ENCODE measurements at places on chromosomes 5 and 9.

DNA sequence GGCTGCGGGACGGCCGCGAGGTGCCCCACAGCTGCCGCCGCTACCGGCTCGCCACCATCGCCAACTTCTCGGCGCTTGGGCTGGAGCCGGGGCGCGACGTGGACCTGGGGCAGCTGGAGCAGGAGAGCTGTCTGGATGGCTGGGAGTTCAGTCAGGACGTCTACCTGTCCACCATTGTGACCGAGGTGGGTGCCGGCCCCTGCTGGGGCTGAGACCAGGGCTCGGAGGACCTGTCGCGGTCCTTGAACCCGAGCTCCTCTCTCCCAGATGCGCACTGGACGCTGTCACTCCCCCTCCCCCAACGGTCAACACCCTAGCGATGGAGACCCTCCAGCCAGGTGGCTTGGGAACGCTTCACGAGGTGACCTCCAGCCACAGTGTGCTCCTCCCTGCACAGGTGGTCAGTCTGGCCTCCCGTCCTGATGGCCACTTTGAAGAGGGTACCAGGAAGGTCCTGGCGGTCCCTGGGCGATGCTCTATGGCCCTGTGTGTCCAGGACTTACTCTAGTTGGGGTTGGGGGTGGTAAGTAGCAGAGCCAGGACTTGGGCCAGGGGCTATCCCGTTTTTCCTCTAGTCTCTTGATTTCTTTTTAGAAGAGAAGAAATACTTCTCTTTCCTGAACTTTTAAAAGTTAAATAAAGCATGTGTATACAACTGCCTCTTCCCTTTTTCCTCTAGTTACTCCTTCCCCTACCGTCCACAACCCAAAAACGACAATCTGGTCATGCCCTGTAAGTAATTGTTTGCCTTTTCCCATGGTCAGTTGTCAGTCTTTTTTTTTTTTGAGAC, 866 bp downstream of the SLC22A5 start:
- no peak for DNase-seq

- DNase-seq = no peak
Observed at GRCh38 chr9:93815135-93815534, 140.0 kb downstream of the BARX1 start.

- no peak for DNase-seq
Observed at GRCh38 chr5:40258222-40258621, 421.5 kb upstream of the PTGER4 start.

DNA sequence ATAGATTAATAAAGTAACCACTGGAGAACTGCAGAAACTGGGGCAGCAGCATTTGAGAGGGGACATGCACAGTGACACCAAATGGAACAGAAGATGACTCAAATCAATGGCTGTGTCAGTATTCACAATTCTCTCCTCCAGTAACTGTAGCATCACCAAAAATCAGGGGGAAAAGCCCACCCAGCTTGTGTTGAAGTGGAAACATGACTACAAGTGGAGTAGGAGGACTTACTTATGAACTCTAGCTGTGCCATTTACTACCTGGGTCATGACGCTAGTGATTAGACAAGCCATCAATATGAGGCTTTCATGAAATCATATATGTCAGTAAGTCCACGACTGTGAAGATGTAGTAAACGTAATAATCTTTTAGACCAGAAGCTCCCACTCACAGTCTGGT, 199.8 kb upstream of the PTGER4 start:
- DNase-seq = peak; percentile 18

DNA sequence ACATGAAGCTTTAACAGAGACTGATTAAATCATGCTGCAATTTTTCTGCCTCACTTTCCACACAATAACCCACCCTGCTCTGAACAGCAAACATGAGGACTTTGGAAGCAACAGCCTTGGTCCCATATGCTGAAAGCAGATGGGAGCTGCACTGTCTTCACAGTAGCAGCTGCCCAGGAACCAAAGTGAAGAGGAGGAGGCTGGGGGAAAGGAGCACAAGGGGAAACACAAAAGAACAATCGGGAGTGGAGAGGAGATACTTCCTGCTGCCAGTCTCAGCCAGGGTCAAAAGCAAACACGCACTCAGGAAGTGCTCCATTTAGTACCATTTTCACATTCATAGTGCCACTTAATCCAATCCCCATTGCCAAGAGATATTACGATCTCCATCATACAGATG, 183.3 kb upstream of the PUM3 start:
- DNase-seq = no peak

DNA sequence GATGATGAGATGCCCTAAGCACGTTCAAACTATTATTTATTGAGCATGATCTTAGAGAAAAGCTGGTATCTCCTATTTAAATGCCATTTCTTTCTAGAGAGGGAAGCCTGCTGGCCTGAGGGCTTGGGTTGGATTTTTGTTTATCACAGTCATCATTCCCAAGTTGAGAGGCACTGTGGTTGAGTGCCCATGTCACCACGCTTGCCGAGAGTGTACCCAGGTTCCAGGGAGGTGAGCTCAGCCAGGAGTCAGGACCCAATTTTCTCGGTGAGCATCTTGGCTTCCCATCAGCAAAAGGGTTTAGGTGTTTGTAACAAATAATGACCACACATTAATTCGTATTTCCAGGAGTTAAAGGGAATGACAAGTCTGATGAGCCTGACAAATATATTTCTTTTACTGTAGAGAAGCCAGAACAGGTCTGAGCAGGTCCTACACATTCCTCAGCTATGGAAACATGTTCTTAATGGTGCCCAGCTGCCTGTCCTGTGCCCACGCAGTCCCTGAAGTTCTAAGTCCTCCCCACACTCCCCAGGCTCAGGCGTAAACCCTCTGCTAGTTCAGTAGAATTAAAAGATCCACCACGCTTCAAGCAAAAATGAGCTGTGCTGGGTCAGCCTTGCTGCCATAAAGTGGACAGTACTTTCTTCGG, 258.9 kb upstream of the IRX2 start:
- DNase-seq = no peak

DNA sequence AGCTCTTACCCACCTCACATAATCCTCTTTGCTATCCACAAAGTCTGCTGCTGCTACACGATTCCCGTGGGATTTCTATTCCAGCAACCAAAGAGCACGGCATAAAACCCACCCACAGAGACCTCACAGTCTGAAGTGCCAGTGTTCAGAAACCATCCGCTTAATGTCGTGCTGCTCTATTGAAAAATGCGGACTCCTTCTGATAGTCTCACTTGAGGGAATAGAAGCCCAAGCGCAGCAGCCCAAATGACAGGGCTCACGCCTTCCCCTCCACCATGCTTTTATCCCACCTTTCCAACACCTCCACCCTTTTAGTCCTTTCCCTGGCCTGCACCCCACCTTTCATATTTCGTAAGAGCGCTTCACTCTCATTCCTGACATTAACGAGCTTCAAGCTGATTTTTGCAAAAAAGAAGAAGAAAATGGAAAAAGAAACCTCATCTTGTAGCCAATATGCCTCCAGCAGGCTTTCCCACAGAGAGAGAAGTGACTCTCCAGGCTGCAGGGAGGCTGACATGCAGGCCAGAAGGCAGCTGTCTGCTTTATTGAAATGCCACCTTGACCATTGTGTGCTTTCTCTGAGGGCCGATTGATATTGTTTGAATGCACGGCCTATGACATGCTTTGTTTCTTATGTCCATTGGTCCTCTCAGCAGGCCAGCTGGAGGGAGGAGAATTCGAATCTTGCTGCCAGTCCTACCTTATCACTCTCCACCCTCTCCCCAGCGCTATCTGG, 70.6 kb upstream of the PCSK1 start:
- no peak for DNase-seq

DNA sequence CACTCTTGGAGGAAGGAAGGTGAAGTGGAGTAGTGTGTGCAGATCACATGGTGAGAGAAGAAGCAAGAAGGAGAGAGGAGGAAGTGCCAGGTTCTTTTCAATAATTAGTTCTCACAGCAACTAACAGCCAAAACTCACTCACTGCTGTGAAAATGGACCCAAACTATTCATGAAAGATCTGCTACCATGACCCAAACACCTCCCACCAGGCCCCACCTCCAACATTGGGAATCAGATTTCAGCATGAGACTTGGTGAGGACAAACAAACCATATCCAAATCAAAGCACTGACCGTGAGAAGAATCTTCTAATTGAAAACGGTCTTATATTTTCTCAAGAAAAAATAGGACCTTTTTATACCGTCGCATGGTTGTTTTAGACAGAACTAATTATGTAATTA, 468.7 kb upstream of the TYRP1 start:
- no peak for DNase-seq

GRCh38 chr9:120932086-120932823, 5.7 kb upstream of the TRAF1 start:
- DNase-seq = no peak

GRCh38 chr9:19624519-19624918, 164.3 kb downstream of the SLC24A2 start:
- DNase-seq = no peak

DNA sequence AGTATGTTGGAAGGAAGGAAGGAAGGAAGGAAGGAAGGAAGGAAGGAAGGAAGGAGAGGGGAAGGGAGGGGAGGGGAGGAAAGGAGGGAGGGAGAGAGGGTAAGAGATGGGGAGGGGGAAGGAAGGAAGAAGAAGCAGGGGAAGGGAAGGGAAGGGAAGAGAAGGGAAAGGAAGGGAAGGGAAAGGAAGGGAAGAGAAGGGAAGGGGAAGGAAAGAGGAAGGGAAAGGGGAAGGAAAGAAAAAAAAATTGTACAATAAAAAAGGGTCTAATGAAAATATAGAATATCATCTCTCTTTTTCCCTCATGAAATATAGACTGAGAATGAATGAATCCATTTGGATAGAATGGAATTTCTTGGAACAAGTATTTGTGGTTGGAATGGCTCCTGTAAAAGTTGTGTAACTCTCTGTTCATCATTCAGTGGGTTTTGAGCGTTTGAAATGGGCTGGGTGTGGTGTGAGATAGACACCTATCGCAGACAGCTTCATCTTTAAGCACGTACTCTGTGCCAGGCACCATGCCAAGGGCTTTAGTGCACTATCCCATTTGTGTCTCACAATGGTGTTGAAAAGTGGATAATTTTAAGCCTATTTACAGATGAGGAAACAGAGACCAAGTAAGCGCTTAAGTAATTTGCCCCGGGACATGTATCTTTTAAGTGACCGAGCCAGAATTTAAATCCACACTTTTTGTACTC, 11.6 kb upstream of the PAPPA start:
- DNase-seq = no peak

- no peak for DNase-seq
Observed at GRCh38 chr9:744046-744712, 97.3 kb upstream of the DMRT1 start.

GRCh38 chr5:78001197-78001596, 225.1 kb upstream of the TBCA start:
- no peak for DNase-seq

GRCh38 chr5:54080831-54081230, 229.5 kb downstream of the ARL15 start:
- no peak for DNase-seq

DNA sequence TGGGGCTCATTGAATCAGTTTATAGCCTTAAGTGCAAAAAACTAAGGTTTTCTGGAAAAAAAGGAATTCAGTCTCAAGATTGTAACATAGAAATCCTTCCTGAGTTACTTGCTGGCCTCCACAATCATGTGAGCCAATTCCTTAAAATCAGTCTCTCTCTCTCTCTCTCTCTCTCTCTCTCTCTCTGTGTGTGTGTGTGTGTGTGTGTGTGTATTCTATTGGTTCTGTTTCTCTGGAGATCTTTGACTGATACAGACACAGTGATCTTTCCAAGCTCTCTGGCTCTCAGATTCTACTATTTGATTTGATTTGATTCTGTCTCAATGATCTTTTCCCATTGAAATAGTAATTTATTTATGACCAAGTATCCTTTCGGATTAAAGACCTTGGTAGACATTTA, 74.6 kb downstream of the CFAP95 start:
- no peak for DNase-seq
